ENCODE measurements at places on chromosomes 16 and 17. TPM values are rescaled to one million over a fixed set of nuclear protein-coding genes. Genes with fewer than 3 reads are reported as not detected.

The NPTX1 gene
- 6.1 TPM for total RNA-seq

The CES5A gene
- total RNA-seq: 0.41 TPM

The TBX6 gene
- 0.41 TPM for total RNA-seq

The SALL1 gene
- 5.3 TPM for total RNA-seq

The KRT34 gene
- total RNA-seq: 0.41 TPM

The TP53TG3C gene
- total RNA-seq: not detected

The UNC45B gene
- total RNA-seq: under 0.01 TPM
